ENCODE measurements at places on chromosomes 6 and 20. TPM values are rescaled to one million over a fixed set of nuclear protein-coding genes. Genes with fewer than 3 reads are reported as not detected.

DNA sequence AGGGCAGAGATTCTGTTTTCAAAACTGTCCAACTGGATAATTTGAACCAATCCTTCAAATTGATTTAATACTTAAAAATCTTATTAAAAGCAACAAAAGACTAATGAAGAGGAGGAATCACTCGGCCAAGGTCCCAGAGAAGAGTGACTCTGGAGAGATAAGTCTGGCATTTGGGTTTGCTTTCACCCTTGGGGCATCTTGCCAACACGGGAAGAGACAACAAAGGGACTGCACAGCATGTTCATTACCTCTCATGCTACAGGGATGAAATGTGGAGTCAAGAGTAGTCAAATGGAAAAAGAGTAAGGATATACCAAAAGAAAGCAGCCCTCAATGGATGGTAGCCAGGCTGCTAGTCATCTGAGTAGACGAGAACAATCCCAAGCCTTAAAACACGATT lies 68.2 kb downstream of the KHDRBS2 start:
- DNase-seq: no peak

- no peak for DNase-seq
Measured at GRCh38 chr20:13765299-13765698, 19.4 kb downstream of the ESF1 start.

ID4 gene
- 1.6 TPM for total RNA-seq

DNA sequence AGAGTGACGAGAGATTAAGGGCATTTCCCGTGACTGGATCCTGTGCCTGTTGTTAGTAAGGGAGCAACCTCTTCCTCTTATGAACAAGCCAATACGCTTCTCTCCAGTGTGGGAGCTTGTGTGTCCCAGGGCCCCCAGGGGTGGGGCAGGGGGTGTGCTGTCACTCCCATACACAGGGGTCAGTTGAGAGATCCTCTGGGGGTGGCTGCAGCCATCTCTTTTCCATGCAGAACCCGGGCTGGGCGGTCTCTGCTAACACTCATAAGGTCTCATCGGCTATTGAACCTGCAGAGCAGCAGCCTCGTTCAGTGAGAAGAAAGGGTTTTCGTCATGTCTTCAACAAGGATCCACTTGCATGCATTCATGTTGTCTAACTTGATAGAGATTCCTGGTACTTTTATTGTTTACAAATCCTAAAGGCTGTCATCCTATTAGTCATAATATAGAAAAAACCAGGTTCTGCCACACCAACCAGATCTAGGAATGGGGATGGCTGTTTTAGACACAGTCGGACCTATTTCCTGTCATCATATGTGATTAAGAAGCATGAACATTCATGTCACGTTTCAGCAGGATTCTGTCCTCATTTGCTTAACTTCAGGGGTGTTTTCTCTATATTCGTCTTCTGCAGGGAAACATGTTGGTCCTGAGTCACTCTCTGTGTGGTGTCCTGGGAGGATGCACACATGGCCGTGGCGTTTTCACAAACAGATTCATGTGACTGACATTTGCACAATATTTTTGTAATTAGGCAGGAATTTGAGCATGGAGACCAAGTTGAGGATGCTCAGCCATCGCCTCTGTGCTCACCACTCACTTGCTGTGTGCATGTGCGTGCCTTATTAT lies 13.3 kb upstream of the THBS2 start:
- DNase-seq: no peak

- no peak for DNase-seq
Measured at GRCh38 chr6:153849072-153849779, 189.8 kb upstream of the OPRM1 start.

- DNase-seq: no peak
Measured at GRCh38 chr6:130525408-130525807, 159.6 kb downstream of the TMEM200A start.

DNA sequence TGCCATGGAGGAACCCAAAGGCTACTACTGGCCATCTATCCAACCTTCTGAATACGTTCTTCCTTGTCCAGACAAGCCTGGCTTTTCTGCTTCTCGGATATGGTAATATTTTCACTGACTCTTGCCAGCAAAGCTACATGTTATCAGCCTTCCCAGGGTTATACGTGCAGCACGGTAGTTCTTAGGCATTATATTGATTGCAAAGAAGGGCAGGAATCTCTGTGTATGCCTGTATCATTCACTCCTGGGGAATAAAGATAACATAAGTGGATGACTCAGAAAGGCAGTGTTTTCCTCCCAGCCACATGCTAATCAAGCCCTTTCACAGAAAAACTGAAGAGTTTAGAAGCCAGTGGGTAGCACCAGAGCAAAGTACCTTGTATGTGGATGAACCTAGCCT lies 98.7 kb downstream of the ADGRG6 start:
- DNase-seq: no peak

GRCh38 chr20:39752262-39752876 lies 790.2 kb downstream of the DHX35 start:
- no peak for DNase-seq

GRCh38 chr20:44552950-44553908 lies 29.1 kb upstream of the PKIG start:
- DNase-seq: no peak

DNA sequence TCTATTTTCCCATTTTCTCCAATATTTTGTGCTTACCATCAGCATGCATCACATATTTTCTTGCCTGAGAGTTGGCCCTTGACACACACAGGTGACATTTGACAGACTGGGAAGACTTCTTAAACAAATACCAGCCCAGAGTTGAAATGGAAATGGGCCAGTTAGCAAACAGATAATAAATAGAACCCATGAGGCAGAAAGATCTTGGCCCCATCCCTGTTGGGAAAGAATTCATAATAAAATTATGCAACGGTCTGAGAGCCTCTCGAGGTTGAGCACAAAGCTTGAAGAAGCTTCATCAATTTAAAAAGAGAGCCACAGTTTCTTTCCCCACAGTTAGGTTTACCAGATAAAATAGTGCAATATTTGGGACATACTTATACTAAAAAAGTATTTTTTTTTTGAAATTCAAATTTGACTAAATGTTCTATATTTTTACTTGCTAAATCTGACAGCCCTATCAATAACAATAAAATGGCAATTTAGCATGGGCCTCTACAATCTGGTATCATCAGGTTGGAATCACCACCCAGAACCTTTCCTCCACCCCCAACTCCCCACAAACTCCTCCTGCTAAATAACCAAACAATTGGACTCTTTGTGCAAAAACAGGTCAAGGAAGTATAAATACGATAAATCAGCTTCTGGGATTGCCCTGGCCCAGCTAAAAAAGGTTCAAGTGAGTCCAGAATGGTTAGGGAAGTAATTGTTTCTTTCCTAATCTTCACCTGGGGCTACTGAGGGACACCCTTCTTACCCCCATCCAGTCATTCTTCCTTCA lies 129.8 kb downstream of the CD164 start:
- no peak for DNase-seq

DNA sequence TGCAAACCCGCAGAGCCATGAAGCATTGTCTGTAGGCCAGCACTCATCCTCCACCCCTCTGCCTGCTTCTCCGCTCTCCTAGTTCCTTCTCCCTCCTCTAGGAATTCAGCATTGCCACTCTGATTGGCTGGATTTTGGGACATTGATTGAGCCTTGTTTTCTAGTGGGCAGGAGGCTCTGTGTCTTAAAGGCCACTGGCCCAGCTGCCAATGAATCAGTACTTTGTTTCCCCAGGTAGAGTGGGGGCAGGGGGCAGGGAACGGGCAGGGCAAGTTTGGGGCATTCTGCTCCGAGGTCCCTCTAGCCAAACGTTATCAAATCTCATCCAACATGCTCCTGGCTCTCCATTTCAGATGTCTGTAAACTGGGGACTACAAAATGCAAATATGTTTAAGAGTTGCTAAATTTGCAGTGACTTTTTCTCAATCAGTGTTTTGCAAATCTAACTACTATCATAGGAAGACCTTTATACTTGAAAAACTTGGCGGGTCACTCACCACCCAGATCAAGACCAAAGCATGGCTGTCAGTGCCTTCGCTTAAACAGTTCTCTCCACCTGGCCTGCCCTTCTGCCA lies 10.4 kb upstream of the BPI start:
- no peak for DNase-seq

PAX1 gene
- total RNA-seq: not detected

- DNase-seq: no peak
Measured at GRCh38 chr20:43837856-43838702, 76.6 kb upstream of the TOX2 start.

DNA sequence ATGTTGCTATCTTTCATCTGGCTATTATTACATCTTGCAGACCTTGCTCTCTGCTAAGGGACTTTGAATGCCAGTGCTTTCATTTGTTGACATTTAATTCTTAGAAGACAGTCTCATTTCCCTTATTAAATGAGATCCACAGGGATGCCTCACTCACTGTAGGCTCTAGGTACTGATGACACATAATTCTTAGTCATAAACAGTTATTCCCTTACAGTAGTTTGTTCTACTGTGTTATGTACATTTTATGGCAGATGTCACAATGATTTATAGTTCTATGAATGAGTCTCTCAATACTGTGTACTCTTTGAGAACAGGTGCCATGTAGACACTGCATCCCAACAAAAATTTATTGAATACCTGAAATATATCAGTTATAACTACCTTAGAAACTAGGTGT lies 70.3 kb downstream of the FAM83B start:
- no peak for DNase-seq

- no peak for DNase-seq
Measured at GRCh38 chr6:18497006-18497405, 109.9 kb downstream of the RNF144B start.

DNA sequence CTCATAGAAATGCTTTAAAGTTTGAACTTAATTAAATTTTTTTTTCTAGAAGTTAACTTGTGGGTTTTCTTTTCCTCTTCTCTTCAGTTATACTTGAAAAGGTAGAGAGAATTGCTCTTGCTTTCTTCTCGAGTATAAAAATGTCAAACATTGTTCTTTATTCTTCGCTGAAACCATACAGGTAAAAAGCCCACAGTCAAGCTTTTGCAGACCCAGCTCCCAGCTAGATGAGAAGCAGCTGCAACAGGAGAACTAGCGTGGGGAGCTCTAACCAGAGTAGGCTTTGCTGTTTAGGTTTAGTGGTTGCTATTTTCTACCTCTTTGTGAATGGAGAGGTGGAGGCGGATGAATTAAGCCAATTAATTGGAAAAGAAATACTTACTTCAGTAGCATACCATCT lies 102.7 kb downstream of the JARID2 start:
- DNase-seq: no peak

KCNQ2 gene
- total RNA-seq: 1.8 TPM

DNA sequence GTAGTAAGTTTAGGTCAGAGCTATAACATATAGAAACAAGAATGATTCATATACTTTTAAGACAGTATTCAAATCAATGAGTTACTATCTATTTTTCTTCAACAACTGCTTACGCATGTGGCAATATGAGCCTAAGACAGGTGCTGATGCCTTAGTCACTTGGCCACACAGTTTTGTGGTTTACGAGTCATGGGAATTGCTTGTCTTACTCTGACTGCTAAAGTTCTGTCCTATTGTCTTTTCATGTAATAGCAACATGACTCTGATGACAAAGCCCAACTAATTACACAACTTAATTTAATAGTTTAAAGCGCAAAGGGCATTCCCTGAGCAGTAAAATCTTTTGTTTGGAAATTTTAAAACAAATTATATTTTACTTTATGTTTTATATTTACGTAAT lies 159.3 kb upstream of the CENPW start:
- DNase-seq: no peak

MAP3K5 gene
- 34.7 TPM for total RNA-seq

DNA sequence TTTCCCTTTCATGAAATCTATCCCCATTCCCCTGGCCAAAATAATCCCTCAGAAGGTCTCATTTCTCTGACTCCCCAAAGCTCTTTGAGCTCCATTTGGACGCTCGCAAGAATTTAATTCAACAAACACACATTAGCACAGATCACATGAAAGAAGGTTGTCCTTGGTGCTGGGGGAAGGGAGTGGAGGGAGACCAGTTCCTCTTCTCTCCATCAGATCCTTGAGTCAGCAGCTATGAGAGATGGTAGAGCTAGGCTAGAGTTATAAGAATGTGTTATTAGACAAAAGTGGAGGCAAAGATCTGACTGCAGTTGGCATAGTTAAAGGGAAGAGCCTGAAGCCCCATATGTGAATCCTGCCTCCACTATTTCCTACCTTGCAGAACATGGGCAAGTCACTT lies 184.2 kb upstream of the CDYL start:
- no peak for DNase-seq

DNA sequence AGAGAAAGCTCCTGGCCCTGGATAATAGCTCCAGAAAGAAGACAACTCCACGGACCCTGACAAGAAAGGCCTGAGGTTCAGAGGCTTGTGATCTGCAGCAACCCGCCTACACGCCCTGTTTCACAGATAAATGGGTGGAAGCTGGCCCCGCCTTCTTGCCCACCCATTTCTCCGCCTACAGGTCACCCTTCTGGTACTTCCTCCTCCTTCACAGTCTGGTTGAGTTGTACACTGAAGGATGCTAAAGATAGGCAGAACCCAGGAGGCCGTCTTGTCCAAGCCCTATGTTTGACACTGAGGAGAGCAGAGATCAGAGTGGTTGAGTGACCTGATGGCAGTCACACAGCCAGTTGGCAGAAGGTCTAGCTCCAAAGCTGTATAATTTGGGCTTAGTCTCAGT lies 34.2 kb upstream of the MDGA1 start:
- no peak for DNase-seq

DNA sequence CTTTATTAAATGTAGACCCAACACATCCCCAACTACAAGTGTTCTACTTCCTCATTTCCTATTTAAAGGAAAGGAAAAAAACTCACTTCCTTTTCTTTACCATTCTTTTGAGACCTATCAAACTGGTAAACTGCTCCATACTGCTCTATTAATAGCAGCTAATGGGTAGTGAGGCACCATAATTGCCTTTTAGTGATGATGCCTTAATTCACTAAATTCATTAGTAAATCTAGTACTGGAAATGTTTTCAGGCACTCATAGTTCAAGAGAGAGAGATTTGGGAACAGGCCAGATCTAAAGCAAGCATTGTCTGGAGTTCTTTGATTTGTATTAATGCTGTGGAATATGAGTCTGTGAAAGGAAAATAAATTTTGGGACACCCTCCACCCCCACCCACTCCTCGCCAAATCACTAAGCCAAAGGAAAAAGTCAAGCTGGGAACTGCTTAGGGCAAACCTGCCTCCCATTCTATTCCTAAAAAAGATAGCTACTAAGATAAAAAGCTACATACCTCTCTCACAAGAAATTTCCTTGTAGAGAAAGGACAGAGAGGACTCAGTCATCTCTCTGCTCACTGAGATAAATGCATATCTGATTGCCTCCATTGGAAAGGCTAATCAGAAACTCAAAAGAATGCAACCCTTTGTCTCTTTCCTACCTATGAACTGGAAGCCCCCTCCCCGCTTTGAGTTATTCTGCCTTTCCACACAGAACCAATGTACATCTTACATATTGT lies 13.6 kb upstream of the IBTK start:
- no peak for DNase-seq

REM1 gene
- 2.4 TPM for total RNA-seq

GRCh38 chr6:71512256-71512655 lies 223.6 kb downstream of the OGFRL1 start:
- DNase-seq: no peak

- DNase-seq: no peak
Measured at GRCh38 chr6:100116411-100117194, 122.6 kb upstream of the MCHR2 start.

DNA sequence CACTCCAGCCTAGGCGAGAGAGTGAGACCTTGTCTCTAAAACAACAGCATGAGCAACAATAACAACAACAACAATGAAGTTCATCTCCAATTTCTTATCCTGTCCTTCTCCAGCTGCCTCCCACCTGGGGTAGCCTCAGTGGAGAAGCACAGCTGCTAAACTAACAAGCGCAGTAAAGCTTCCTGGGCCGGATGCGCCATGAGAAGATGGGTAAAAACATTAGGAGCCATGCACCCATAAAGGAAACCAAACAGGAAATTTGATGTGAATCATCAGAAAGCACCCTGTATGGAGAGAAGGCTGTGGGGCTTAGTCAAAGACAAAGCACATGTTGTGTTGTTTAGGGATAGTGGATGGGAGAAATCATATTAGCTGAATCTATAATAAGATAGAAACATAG lies 61.1 kb upstream of the CCN6 start:
- no peak for DNase-seq

Data from Right ventricle myocardium inferior (tissue), 1 donor.